GM18507 (cell line): ENCODE measurements at places on chromosomes 16 and 17.

DNA sequence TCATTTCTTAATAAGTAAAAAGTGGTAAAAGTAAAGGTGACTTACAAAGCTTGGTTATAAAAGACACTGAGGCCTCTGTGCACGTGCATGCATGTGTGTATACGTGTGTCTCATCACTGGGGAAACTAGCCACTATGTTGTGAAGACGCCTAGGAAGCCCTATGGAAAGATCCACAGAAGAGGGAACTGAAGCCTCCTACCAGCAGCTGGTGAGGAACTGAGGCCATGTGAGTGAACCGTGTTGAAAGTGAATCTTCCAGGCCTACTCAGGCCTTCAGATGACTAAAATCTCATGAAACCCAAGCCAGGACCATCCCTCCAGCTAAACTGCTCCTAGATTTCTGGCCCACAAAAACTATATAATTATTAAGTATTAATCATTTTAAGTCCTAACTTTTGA lies 23.7 kb downstream of the PHLPP2 start:
- no peak for DNase-seq

GRCh38 chr16:4373909-4374742 lies 2.5 kb downstream of the VASN start:
- DNase-seq = no peak

- DNase-seq = no peak
These were observed 52.5 kb downstream of the NKD1 start for GRCh38 chr16:50600582-50601283.

DNA sequence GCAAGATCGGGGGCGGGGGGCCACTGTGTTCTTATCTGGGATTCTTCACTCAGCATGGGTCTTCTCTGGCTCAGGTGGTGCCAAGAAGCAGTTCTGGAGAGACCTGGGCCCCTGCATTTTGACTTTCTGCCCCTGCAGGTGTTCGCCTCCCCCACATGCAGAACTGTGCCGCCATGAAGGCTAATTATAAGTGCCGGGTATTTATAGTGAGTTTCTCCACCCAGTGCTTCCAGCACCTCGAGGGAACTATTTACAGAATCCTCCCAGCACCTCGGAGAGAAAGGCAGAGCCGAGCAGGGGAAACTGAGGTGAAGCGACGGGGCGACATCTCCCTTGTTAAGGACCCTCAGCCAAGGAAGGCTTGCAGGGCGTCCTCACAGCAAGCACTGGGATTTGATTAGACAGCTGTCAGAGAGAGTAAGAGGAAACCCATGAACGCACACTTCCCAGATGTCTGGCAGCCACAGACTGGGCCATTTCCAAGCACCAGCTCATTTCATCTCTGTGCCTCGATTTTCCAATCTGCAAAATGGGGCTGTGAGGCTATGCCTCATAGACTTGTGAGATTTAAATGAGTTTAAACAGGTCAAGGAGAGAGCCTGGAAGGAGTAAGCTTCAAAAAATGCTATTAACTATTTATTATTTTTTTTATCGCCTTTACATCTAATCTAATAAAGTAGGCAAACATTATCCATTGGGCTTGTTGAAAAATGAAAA lies 36.4 kb upstream of the GRIN2A start:
- no peak for DNase-seq

DNA sequence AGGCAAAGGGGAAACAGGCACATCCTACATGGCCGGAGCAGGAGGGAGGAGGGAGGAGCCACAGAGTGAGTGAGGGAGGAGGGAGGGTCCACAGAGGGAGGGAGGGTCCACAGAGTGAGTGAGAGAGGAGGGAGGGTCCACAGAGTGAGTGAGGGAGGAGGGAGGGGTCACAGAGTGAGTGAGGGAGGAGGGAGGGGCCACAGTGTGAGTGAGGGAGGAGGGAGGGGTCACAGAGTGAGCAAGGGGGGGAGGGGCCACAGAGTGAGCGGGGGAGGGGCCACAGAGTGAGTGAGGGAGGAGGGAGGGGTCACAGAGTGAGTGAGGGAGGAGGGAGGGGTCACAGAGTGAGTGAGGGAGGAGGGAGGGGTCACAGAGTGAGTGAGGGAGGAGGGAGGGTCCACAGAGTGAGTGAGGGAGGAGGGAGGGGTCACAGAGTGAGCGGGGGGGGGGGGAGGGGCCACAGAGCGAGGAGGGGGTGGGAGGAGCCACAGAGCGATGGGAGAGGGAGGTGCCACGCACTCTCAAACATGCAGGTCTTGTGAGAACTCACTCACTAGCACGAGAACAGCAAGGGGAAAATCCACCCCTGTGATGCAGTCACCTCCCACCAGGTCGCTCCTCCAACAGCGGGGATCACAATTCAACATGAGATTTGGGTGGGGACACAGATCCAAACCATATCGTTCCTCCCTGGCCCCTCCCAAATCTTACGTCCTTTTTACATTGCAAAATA lies 24.3 kb upstream of the CDH15 start:
- no peak for DNase-seq

DNA sequence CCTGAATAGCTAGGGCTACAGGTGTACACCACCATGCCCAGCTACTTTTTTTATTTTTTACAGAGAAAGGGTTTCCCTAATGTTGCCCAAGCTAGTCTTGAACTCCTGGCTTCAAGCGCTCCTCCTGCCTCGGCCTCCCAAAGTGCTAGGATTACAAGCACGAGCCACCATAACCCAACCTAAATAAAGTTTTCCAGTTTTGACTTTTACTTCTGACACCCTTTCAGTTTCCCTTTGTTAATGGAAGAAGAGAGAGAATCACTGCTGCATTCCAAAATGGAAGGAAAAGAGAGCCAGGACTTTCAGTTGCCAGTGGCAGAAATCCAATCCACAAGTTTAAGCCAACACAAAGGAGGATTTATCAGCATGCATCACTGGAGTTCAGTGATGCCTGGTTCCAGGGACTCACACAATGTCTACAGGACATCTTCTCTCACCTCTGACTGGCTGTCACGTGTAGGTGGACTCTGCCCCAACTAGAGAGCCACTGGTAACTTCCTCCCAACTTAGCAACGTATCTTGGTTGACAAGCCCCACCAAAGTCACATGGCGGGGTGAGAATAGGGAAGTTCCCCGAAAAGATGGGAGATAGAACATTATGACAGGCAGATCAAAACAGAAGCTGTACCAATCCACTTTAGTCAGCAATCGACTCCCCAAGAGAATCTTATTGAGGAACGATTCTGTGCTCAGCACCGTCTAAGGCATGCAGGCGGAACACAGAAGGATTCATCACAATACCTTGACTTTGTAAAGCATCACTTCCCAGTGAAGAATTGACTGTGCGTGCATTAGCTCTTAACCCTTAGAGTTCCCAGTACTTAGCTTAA lies 46.5 kb downstream of the GAS7 start:
- no peak for DNase-seq

DNA sequence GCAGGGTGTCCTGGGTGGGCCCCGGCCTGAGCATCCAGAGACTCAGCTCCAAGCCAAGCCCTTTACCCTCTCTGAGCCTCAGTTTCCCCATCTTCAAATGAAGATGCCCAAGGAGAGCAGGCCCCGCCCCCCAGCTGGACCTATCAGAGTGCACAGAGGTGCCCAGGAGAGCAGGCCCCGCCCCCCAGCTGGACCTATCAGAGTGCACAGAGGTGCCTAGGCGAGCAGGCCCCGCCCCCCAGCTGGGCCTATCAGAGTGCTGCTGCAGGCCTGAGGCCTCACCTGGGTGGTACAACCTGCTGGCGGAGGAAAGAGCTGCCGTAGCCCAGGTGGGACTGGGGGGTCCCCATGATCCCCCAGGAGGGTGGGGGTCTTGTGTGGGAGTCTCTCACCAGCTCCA lies 3.4 kb upstream of the SSTR5 start:
- DNase-seq = no peak

DNA sequence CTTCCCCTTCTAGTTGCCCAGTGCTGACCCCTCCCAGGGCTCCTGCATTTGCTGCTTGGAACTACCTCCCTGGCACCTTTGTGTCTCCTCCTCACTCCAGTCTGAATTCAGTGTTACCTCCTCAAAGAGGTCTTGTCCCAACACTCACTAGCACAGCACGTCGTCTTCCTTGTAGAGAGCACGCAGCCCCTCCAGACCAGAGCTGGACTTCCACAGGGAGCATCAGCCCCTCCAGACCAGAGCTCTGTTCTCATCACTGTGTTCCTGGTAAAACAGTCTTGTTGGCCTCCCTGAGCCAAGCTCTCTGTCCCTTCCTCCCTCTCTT lies 27.8 kb upstream of the MGAT5B start:
- no peak for DNase-seq

GRCh38 chr16:87332150-87332549 lies 15.0 kb upstream of the C16orf95 start:
- DNase-seq = no peak

DNA sequence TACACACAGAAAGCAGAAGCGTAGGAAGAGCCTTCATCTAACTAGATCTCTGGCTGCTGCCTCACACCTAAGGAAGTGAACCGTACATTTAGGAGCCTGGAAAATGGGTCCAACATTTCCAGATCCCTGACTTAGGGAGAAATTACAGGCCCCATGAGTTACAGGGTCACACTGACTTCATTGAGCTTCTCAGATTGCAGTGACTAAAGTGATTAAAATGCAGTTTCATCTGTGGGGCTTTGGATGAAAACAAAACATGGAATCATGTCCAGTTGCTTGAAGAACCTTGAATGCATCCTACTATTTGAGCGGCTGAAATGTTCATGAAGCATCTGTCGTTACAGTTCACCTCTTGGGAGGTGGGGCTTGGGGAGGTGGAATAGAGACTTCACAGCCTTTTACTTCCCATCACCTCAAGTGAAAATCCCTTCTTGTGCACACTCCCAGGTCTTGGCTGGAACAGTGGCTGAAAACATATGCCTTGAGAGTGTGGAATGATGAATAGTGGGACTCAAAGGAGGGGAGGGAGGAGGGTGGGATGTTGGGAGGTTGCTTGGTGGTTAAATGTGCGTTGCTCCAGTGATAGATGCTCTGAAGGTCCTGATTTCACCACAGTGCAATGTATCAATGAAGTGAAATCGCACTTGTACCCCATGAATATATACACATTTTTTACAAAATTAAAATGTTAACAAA lies 19.7 kb downstream of the TEKT3 start:
- DNase-seq = no peak

- no peak for DNase-seq
These were observed 5.6 kb upstream of the ATMIN start for GRCh38 chr16:81029930-81030604.

GRCh38 chr17:59829217-59830006 lies 63.3 kb downstream of the TUBD1 start:
- DNase-seq = no peak

- DNase-seq = no peak
These were observed 6.1 kb downstream of the DNAI2 start for GRCh38 chr17:74280093-74280513.
